ENCODE measurements at places on chromosomes 3 and 15. TPM values are rescaled to one million over a fixed set of nuclear protein-coding genes. Genes with fewer than 3 reads are reported as not detected.

TEX9 gene
- 3.1 TPM for total RNA-seq

CCDC39 gene
- total RNA-seq = not detected

ISY1 gene
- total RNA-seq = 31.7 TPM

PATL2 gene
- total RNA-seq = 0.43 TPM

EID1 gene
- total RNA-seq = 359 TPM

SNTN gene
- total RNA-seq = not detected

GHRL gene
- not detected for total RNA-seq

PFKFB4 gene
- 6.0 TPM for total RNA-seq

FBLN2 gene
- total RNA-seq = 442 TPM

VEPH1 gene
- 98.0 TPM for total RNA-seq

CMTM8 gene
- total RNA-seq = not detected

IQCH gene
- total RNA-seq = 3.3 TPM

CLRN1 gene
- not detected for total RNA-seq

DNASE1L3 gene
- total RNA-seq = 0.18 TPM

CSPG4 gene
- total RNA-seq = 15.3 TPM

ISLR gene
- total RNA-seq = 157 TPM

NRROS gene
- 0.46 TPM for total RNA-seq

WDR6 gene
- 81.0 TPM for total RNA-seq
